ENCODE measurements at places on chromosomes 16 and 17.

GRCh38 chr17:68961214-68961882, 6.2 kb upstream of the ABCA8 start:
- DNase-seq: no peak

- no peak for DNase-seq
These were observed 2.3 kb upstream of the HOXB2 start for GRCh38 chr17:48546924-48547807.

GRCh38 chr16:80794071-80794470, 10.3 kb downstream of the CDYL2 start:
- DNase-seq: no peak

DNA sequence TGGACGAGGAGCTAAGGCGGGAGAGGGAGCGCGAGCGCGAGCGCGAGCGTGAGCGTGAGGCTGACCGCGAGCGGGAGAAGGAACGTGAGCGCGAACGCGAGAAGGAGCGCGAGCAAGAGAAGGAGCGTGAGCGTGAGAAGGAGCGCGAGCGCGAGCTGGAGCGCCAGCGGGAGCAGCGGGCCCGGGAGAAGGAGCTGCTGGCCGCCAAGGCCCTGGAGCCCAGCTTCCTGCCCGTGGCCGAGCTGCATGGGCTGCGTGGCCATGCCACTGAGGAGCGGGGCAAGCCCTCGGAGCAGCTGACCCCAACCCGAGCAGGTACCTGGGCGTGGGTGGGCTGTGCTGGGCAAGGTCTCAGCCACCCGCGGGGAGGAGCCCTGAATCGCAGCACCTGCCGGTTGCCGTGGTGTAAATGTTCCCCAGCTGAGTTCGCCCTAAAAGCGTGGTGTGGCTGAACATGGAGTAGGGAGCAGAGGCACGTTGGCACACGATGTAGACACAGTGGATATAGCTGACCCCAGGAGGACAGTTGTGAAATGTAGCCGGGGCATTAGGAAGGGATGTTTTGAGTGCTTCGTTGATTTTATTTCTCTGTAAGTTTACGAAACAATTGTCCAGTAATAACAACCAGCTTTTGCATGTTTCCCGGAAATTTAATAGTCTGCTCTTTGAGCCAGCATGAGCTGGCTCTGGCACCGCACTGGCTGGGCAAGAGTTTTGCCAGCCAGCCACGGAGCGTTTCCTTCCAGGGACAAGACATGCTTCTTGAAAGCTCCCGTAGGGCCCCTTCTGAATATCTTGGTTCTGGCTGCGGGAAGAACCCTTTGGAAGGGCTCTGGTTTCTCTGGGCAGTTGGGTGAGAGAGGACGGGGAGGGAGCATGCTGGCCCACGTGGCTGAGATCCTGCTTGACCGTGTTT, 32.1 kb downstream of the GINS2 start:
- no peak for DNase-seq

- no peak for DNase-seq
These were observed 80.3 kb upstream of the LHX1 start for GRCh38 chr17:36856903-36857381.

GRCh38 chr16:87602821-87603683, 744 bp downstream of the JPH3 start:
- DNase-seq: no peak

DNA sequence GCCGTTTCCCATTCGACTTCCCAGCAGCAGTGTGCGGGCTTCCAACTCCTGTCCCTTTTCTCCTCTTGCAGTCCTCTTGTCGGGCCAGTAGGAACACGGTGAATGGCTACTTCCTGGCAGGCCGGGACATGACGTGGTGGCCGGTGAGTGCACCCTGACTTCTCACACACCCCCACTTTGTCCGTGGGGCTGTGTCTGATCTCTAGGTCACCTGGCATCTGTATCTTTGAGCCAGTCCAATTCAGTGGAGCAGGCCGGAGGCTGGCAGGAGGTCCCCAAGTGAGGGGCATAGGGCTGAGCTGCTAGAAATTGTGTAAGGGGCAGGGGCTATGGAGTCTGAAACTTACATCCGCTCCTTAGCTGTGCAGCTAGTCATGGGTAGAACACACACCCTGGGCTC, 6.6 kb downstream of the SLC5A10 start:
- DNase-seq: no peak

- no peak for DNase-seq
These were observed 48.7 kb downstream of the TMEM100 start for GRCh38 chr17:55673743-55674506.

- no peak for DNase-seq
These were observed 52.5 kb upstream of the ERN1 start for GRCh38 chr17:64182325-64183012.

- no peak for DNase-seq
These were observed 90.8 kb upstream of the FOXF1 start for GRCh38 chr16:86419518-86419917.

- no peak for DNase-seq
These were observed 14.4 kb downstream of the RFWD3 start for GRCh38 chr16:74652249-74652648.

DNA sequence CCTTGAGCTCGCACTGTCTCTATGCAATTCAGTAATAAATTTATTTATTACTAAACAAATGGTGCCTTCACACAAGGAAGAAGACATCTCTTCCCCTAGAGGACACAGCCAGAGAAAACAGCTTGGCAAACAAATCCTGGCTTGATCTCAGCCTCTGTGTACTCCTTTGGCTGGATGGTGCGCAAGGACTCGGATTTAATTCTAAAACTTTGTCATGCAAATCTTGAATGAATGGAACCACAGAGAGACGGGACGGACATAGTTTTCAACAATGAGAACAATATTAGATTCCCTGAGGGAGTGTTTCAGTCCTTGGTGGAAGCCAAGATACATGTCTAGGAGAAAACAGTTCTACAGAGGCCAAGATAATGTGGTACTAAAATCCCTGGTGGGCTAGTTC, 349.5 kb downstream of the NPIPA8 start:
- no peak for DNase-seq

- DNase-seq: no peak
These were observed 31.6 kb downstream of the ADGRG5 start for GRCh38 chr16:57574086-57574485.

GRCh38 chr17:8865385-8865784, 2.1 kb downstream of the PIK3R6 start:
- no peak for DNase-seq

DNA sequence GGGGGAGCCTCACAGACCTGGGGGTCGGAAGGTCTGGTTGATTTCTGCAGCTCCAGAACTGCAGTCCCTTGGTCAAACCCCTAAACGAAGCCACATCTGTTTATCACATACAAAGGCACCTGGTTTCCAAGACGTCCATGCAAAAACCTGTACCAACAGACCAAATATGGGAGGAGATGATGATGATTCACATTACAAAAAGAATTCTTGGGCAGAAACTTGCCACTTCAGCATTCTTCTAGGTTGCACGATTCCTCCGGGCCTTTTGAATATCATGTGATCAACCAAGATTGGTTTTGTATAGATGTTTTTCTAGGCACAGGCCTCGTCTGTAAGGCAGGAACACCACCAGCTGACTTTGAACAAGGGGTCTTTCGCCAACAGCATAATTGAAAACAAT, 466.3 kb downstream of the SOX9 start:
- no peak for DNase-seq

GRCh38 chr17:81717049-81717765, 5.1 kb downstream of the SLC25A10 start:
- DNase-seq: no peak

- DNase-seq: no peak
These were observed 22.2 kb upstream of the DHRS7B start for GRCh38 chr17:21104608-21105007.

GRCh38 chr17:35185849-35186248, 8.3 kb downstream of the SLC35G3 start:
- no peak for DNase-seq

DNA sequence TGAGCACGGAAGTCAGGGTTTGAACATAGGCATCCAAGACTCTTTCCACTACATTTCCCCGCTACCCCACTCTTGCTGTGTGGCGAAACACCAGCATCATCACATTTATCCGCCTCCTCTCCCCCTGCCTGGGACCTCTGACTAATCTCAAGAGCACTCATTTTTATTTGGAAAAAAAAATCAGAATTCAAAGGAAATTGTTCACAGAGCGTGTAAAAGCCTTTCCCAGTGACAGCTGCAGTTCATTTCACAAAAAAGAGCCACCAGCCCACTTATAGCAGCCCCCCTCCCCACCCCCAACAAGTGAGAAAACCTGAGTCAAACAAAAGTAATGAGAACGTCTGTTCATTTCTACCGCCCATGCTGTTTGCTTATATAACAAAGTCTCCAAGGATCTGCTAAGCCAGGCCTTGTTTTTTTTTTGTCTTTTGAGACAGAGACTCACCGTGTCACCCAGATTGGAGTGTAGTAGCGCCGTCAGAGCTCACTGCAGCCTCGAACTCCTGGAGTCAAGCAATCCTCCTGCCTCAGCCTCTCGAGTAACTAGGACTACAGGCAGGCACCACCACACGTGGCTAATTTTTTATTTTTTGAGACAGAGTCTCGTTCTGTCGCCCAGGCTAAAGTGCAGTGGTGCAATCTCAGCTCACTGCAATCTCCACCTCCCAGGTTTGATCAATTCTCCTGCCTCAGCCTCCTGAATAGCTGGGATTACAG, 48.3 kb upstream of the HAPSTR1 start:
- DNase-seq: peak; percentile 56

DNA sequence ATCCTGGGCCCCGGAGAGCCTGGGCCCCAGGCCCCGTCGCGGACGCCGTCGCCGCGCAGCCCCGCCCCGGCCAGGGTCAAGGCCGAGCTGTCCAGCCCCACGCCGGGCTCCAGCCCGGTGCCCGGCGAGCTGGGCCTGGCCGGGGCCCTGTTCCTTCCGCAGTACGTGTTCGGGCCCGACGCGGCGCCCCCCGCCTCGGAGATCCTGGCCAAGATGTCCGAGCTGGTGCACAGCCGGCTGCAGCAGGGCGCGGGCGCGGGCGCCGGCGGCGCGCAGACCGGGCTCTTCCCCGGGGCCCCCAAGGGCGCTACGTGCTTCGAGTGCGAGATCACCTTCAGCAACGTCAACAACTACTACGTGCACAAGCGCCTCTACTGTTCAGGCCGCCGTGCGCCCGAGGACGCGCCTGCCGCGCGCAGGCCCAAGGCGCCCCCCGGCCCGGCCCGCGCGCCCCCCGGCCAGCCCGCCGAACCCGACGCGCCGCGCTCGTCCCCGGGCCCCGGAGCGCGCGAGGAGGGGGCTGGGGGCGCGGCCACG, 36.8 kb upstream of the ZC3H18 start:
- DNase-seq: no peak

- no peak for DNase-seq
These were observed 65.3 kb downstream of the MEAK7 start for GRCh38 chr16:84438971-84439696.

DNA sequence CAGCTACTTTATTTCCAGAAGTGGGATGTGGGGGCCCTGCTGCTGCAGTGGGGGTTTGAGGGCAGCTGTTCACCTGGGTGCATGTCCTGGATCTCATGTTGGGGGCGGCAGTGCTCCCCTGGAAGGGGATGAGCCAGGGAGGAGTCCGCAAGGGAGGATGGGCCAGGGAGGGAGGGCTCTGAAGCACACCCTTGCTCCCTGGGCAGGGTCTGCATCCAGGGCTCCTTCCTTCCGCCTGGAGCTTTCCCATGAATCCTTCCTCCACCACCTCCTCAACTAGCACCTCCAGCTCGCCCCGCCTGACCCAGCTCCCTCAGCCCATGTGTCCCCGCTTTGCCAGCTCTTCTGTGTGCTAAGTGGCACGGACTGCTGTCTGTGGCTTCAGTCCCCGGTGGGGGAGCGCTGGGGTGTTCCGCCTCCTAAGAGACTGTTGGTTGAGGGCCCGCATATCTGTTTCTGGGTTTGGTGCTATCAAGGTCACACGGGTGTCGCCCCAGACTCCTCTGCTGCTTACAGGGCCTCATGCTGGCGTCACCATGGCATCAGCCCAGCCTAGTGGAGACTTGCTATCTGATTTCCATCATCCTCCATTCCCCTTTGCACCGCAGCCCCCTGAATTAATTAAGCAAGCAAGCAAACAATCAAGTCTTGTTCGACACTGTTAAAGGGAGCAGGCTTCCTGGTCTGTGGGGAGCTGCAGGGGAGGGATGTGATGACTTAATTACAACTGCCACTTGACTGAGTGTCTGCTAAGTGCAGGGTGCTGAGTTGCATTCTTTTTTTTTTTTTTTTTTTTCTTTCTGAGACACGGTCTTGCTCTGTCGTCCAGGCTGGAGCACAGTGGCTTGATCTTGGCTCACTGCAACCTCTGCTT, 71.8 kb downstream of the PRKCA start:
- no peak for DNase-seq

- DNase-seq: no peak
These were observed 120.6 kb downstream of the TANC2 start for GRCh38 chr17:63086483-63087185.

- no peak for DNase-seq
These were observed 102.4 kb downstream of the SPECC1 start for GRCh38 chr17:20111538-20111937.

DNA sequence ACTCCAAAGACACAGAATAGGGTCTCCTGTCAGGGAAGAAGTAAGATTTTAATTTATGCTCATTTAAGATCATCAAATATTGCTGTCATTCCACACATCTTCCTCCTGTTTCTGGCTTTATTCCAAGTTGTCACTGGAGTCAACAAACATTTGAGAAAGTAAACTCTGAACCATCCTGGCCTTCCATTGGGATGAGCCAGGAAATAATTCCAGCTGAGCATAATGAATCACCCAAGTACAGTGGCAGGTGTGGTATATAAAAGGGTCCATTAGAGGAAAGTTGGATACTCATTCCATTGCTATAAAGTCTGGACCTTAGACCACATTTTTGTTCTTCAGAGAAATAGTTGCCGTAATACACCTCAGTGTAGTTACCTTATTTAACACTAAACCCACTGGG, 246.1 kb downstream of the SLC39A11 start:
- DNase-seq: no peak

DNA sequence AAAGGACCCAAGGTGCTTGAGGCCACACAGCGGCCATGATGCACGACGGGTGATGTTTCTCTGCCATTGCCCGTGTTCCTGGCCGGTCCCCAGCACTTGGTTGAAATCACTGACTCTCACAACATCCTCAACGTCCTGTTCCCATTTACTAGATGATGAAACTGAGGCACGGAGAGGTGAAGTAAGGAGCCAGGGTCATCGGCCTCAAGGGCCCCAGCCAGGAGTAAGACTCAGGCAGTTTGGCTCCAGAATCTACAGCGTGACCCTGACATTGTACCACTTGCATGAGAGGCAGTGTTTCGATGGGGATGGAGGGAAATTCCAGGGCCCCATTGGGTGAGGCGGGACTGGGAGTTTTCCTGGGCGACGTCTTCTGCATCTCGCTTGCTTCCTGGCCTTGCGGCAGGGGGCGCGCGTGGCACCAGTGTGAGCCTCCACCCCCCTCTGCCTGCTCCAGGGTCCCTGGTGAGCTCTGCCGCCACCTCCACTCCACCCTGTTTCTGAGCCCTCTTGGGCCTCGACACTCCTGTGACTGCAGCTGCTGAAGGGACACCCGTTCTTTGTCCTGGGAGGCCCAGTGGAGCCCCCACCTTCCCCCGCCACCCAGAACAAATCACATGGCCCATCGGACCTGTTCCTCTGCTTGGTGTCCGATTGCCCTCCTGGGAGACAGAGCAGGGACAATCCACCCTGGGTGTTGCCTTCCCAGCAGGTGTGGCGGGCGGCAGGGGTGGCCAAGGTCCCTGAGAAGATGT, 133.0 kb upstream of the GSE1 start:
- no peak for DNase-seq
